ENCODE measurements at places on chromosomes 4 and X.

DNA sequence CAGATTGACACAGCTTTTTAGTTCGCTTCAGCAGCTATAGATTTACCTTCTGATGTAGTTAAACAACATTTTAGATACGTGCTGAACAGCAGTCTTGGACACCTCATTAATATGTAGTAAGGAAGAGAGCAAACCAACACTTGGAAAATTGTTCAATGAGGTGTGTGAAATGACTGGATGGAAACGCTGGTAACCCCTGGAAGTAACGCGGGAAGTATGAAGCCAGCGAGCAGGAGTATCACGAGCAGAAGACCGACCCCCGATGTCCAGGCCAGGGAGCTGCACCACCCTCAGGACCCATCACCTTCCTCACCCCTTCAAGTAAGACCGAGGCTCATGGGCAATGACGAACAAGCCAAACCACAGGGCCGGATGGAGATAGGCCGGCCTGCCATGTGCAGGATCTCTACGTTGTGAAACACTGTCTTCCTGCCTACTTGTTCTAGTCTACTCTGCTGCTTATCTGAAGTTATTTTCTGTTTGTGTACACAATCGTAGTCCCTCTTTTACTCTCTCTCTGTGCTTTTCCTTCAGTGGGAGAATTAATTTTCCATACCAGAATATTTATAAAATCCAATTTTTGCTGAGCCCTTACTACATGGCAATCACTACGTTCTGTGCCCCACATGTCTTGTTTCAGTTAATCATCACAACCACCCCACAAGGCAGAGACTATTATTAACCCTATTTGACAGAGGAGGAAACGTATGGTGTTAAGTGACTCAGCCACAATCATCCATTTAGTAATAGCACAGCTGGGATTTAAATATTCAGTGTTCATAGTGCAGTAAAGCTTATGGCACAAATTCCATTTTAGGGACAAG lies 221.7 kb downstream of the APBB2 start:
- DNase-seq: no peak

DNA sequence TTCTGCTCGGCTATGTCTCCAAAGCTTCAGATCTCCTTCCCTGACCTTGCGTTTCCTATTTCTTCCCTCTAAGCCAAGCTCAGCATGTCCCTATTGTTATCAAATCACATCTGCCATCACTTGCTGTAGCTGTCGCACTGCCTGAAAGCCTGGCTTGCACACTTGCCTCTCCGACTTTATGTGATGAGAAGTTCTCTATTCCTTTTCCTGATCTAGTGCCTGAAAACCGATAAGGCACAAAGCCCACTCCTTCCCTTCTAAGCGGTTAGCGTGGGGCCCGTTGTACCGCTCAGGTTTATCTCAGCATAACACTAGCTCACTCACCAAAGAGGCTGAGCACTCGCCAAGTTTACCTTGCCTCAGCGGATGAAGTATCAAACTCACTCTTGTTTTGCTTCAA lies 816 bp downstream of the NMU start:
- no peak for DNase-seq

- no peak for DNase-seq
Measured at GRCh38 chr4:81606801-81607501, 135.2 kb upstream of the RASGEF1B start.

GRCh38 chr4:63526251-63526650 lies 883.0 kb downstream of the TECRL start:
- DNase-seq: no peak

DNA sequence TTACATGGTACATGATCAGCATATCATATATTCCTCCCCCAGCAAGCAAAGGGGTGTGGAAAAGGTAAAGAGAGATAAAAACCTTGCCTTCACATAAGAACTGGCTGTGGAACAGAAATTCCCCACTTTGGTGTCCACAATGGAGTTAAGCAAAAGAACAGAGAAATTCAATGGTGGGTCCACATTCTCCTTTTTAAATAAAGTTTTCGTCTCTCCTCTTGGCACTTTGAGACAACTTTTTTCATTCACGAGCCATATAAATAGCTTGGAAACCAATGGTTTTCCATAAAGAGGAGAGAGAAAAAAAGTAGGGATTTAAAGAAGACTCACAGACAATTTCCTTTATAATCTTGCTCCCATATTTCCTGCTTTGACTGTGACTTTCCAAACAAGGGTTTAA lies 148.1 kb downstream of the TSPAN5 start:
- no peak for DNase-seq

- DNase-seq: peak; percentile 61
Measured at GRCh38 chrX:123833387-123833786, 26.5 kb upstream of the XIAP start.

GRCh38 chr4:113730467-113731216 lies 30.9 kb downstream of the CAMK2D start:
- no peak for DNase-seq

DNA sequence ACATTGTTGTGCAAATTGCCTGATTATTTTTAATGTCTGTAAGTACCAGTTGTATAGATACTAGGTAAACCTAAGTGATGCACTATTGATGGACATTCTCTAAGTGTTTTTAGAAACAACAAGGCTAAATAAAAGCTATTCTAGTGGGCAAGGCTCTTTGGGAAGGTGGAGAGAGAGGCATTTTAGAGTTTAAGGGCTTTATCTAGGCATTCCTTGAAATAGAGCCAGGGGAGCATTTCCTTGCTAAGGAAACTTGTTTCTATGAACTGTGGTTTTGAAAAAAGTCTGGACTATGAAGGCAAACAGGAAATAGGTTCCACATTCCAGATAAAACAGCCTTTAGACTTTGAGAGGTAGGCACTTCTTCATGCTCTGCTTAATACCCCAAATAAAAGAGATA lies 23.8 kb downstream of the BMX start:
- DNase-seq: no peak

DNA sequence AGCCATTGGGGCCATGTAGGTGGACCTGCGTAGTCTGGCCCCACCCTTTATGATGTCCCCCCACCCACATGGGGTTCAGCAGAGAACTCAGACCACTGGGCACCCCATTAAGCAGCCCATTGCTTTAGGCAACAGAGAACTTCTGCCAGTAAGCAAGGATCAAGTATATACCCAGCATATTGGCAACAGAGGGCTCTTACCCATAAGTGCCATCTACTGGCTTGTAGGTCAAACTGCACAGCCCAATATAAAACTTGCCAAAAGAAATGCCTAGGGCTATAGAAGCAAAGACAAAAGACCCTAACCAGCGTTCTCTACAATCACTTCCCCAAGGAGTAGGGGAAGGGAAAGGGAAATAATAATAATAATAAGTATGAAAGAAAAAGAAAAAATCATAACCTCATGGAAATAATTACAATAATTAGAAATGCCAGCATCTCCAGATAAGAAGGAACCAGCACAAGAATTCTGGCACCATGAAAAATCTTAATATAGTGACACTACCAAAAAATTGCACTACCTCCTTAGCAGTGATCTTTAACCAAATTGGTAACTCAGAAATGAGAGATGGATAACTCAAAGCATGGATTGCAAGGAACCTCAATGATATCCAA lies 1090.7 kb downstream of the FAT4 start:
- DNase-seq: peak; percentile 9

GRCh38 chr4:73705056-73705432 lies 35.3 kb upstream of the CXCL8 start:
- DNase-seq: no peak

- no peak for DNase-seq
Measured at GRCh38 chrX:68503836-68504636, 5.2 kb downstream of the YIPF6 start.

DNA sequence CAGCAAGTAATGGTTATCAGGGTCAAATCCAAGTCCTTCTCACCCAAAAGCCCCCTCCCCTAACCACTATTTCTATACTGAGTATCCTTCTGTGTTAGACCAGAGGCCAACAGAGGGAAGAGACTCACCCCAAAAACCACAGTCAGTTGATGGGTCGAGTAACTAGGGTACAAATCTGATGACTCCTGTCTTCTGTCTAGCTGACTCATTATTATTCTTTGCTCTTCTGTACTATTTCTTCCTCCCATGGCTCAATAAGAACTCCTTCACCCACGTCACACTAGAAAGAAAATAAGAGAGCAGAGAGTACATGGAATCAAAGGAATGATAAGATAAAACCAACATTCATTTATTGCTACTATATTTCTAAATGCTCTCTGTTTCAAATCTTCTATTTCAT lies 2.0 kb downstream of the RAB40A start:
- no peak for DNase-seq

GRCh38 chr4:21768349-21769310 lies 179.9 kb downstream of the KCNIP4 start:
- no peak for DNase-seq

GRCh38 chrX:77639820-77640219 lies 146.2 kb downstream of the ATRX start:
- DNase-seq: no peak

GRCh38 chr4:81130569-81130968 lies 84.5 kb downstream of the PRKG2 start:
- DNase-seq: no peak

GRCh38 chr4:139511320-139511719 lies 44.7 kb downstream of the SETD7 start:
- no peak for DNase-seq

GRCh38 chr4:110073053-110073845 lies 125.2 kb downstream of the ELOVL6 start:
- DNase-seq: no peak

DNA sequence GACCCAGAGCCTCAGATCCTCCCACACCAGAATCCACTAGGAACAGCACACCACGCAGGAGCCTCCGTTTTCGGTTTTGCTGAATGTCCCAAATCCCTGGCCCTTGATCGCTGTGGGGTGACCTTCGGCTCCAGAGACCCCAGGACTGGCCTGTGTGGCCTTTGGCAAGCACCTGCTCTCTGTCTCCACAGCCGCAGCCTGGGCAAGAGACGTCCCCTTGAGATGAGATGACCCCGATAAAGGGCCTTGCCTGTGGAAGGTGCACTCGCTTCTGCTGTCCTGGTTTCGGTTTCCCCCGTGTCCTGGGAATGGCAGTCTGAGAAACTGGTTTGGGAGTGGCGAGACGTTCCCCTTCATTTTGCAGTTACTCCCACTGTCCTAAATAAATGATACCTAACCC lies 9.6 kb downstream of the PSAPL1 start:
- no peak for DNase-seq

- DNase-seq: no peak
Measured at GRCh38 chr4:19462117-19462516, 789.6 kb upstream of the SLIT2 start.

- DNase-seq: no peak
Measured at GRCh38 chr4:105145156-105145902, 1.3 kb upstream of the TET2 start.

- DNase-seq: no peak
Measured at GRCh38 chr4:48668254-48669017, 111.6 kb downstream of the FRYL start.

DNA sequence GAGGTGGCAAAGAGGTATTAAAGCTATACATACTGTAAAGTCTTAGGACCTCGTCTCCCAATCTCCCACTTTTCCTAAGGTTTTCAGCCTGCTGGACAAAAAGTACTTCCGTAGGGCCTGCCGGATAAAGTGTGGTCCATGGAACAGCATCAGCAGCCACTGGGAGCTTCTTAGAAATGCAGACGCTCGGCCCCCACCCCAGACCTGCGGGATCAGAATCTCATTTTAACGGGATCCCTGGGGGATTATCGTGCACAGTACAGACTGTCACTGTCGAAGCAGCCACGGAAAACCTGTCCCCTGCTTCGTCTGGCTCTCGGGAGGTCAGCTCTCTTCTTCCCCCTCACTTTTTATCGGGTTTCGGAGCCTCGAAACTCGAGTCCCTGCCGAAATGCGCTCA lies 802 bp downstream of the ADGRG2 start:
- peak; percentile 18 for DNase-seq

- no peak for DNase-seq
Measured at GRCh38 chrX:10008483-10009056, 41.4 kb downstream of the CLDN34 start.

GRCh38 chr4:156977435-156978160 lies 6.0 kb upstream of the PDGFC start:
- DNase-seq: no peak

DNA sequence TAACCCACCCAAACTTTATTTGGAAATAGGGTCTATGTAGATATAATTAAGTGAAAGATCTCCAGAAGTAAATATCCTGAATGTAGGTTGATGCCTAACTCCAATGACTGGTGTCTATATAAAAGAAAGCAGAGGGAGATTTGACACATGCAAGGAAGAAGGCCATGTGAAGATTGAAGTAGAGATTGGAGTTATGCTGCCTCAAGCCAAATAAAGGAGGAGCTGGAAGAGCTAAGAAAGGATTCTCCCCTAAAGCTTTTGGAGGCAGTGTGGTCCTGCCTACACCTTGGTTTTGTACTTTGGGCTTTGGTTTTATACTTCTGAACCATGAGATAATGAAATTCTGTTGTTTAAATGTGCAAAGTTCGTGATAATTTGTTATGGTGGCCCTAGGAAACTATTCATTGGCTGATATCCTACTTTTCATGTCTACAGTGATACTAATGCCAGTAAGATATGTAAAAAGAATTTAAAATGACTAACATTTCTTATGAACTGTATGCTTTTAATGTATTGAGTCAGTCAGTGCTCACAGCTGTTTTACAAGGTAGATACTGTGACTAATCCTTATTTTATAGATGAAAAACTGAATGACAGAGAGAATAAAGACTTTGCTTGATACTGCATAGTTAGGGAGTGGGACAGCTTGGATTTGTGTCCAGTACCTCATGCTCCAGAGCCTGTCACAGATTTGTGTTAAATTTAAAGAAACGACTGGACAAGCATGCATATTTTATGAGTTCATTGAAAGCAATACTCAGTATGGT lies 5.9 kb upstream of the RAB40AL start:
- no peak for DNase-seq

- no peak for DNase-seq
Measured at GRCh38 chr4:87965501-87965975, 10.0 kb upstream of the SPP1 start.

DNA sequence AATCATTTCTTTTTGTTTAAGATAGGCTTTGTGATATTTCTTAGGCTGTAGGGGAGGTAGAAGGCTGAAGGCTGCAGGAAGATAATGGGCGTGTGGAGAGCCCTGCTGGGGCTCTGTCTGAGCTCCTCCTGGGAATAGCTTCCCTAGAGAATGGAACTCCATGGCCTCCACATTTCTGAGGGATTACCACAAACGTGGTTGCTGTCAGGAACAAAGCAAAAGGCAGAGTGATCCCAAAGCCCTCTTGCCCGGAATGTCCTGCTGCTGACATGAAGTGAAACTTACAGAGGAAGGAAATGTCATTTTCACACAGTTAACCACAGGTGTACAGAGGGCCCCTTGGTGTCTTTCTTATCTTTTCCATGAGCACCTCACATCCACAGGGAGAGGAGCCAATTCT lies 89.3 kb downstream of the DDIT4L start:
- no peak for DNase-seq

GRCh38 chrX:108875548-108875947 lies 139.2 kb upstream of the IRS4 start:
- DNase-seq: no peak

- no peak for DNase-seq
Measured at GRCh38 chr4:13580036-13580435, 35.7 kb upstream of the NKX3-2 start.

DNA sequence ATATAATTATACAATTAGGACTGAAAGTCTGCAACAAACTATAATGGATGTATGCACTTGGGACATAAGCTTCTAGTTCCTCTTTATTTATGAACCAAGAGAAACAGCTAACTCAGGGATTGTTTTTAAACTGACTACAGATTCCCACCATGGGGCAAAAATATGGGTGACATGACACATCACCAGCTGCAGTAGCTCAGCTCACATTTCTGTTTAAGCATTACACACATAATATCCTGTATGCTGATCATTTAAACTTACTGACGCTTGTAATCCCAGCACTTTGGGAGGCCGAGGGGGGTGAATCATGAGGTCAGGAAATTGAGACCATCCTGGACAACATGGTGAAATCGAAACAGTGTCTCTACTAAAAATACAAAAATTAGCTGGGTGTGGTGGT lies 11.5 kb downstream of the FGB start:
- DNase-seq: no peak
